ENCODE measurements at places on chromosomes 4 and X.
A peak's percentile ranks its signal among the peaks of the same experiment; 100 is the strongest.

- no peak for DNase-seq
These were observed 127.6 kb upstream of the HCCS start for GRCh38 chrX:10983526-10983925.

DNA sequence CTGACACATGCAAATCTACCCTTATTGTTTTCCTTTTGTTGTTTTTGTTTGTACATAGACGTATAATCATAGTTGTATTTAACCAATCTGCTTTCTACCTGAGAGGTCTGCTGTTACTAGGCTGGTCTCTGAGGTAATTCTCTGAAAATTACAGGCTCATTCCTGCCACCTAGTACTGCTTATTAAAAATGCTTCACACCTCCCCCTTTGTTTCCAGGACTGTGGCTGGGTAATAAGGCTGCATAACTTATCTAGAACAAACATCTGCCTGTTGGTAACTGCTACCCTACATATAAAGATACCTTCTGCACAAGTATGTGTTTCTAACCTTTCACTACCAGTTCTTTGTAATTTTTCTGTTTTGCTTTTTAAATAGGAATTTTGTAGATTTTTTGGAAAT, 34.2 kb downstream of the COX7B2 start:
- no peak for DNase-seq

- DNase-seq: no peak
These were observed 286.8 kb downstream of the CRLF2 start for GRCh38 chrX:925652-926061.

DNA sequence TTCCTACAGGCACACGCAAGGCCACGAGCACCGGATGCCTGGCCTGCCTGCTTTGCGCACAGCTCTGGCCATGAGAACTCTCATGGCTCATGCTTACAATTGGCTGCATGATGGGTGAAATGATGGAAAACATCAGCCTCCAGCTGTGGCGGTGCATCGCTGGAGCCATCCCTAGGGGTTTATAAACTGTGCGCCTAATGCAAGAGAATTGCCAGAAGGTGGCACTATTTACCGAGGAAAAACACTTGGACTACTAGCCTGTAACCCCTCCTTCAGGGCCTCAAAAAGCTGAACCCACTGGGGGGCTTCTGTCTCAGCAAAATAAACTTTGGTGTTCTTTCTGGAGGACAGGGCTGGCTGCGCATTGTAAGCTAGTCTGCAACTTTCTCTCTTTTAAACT, 51.9 kb downstream of the PHKA2 start:
- peak; percentile 19 for DNase-seq

GRCh38 chr4:73761856-73762255, 21.5 kb downstream of the CXCL8 start:
- no peak for DNase-seq

DNA sequence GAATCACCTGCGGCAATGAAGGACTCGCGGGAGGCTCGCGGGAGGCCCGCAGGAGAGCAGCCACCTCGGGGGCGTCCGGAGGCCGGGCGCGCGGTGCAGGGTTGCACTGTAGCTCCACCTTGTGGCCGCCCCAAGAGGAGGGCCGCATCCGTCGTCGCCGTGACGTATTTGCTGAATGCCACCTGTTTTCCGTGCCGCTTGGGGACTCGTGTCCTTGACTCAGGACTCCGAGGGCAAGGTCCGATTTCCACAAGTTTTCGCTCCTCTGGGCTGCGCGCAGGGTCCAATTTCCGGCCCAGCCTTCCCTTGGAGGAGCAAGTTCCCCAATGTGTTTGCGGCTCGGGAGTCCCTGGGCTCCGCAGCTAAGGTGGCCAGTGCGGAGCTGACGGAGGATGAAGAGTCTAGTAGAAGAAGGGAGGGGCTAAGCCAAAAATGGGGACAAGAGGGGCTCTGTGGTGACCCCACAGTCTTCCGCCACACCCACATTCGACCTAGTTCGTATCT, 10.7 kb upstream of the DLG3 start:
- peak; percentile 84 for DNase-seq

- no peak for DNase-seq
These were observed 26.8 kb downstream of the ADH7 start for GRCh38 chr4:99408346-99408745.

- DNase-seq: no peak
These were observed 58.2 kb upstream of the FAM9C start for GRCh38 chrX:13102636-13103035.

DNA sequence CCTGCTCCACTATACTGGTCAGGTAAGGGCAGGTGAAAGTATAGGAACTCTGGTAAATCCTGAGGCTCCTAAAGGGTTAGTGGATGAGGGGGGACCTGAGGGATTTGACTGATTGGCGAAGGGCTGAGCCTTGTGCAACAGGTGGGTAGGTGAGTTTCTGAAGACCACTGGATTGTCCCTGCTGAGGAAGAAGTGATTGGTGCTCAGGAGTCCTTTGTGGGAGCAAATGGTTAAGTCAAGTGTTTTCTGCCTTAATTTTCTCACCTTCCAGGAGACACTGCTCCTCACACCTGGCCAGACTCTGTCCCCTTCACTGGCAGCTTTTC, 156.6 kb downstream of the AMMECR1 start:
- DNase-seq: no peak

DNA sequence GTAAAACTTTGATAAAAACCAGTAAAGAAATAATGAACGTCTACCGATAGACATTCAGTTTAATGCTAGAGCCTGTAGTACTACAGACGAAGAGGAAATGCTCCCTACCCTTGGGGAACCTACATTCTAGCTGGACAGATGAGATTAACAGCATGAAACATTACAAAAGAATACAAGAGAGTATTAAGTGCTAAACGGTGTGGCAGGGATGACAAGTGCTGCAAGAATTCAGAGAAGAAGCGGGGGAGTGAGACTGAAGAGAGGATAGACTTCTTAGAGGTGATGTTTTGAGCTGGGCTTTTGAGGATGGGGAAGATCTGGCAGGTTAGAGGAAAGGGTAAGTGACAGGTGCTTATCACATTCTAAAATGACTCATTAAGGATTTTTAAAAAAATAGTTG, 52.6 kb upstream of the ESX1 start:
- DNase-seq: no peak

DNA sequence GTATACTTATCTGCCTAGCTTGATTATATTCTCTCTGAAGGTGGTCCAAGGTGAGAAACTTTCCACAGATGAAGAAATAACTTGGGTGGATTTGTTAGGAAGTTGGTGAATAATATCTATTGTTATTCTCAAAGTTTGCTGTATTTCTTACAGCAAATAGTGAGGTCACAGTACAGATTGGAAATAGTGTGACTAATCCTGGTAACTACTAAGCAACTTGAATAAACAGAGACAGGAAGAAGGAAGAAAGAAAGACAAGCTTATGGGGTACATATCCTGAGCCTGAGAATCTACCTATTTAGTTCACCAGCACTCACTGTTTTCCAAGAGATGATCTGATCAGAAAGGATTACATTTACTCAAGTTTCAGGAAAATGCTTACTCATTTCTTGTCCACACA, 1416.1 kb downstream of the RPA4 start:
- no peak for DNase-seq

- peak; percentile 6 for DNase-seq
These were observed 942 bp upstream of the APLN start for GRCh38 chrX:129655547-129656249.

DNA sequence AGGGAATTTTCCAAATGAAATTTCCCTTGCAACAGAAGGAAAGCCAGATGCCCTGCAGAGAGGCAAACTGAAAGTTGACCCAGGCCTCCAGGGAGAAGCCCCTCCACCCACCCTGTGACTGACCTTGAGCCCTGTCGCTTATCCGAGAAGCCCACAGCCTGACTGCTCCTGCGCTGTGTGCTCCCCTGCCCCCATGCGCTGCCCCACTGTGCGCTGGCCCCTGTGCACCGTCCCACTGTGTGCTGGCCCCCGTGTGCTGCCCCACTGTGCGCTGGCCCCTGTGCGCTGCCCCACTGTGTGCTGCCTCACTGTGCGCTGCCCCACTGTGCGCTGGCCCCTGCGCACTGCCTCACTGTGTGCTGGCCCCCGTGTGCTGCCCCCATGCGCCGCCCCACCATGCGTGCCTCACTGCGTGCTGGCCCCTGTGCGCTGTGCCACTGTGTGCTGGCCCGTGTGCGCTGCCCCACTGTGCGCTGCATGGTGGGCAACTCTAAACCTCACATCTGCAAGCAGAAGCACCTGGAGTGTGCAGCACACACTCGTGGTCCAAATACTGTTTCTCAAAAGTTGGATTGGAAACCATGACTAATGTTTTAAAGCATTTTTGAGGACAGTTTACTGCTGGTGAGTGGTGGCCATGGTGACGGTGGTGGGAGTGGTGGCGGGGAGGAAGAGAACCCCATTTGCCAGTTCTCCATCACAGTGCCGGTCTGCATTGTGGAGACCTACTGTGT, 8.3 kb upstream of the GRPEL1 start:
- DNase-seq: no peak

DNA sequence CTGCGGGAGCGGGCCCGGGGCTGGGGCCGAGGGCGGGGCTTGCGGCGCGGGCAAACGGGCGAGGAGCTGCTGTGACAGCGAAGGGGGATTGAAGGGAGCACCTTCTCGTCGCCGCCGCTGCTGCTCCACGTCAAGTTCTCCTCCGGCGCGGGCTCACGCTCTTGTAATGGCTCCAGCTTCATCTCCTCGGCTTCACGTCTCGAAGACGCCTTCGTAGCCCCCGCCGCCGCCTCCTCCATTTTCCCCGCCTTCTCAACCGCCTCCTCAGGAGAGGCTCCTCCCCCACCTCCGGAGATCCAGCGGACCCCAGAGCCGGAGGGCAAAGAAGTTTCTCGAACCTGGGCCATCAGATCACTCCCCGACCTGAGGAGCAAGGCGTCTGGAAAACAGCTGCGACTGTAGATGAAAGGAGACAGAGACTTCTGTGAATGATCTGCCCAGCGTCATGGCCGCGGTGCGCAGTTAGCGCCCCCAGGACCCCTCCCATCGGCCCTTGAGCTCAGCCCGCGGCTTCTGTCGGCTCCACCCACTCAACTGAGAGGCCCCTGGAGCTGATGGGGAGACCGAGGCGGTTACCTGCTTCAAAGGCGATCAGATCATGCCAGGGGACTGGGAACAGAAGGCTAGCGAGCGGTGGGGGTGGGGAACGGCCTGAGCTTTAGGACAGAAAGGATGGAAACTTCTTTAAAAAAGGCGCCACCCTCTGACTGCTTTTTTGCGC, 895 bp downstream of the USP51 start:
- peak; percentile 52 for DNase-seq
